Activated T-cell treated with anti-CD3 and anti-CD28 coated beads, Interleukin-2, amount 50 U/mL, for 1 hour (primary cell): ENCODE measurements at places on chromosomes 6 and 20.
A peak's percentile ranks its signal among the peaks of the same experiment; 100 is the strongest.

DNA sequence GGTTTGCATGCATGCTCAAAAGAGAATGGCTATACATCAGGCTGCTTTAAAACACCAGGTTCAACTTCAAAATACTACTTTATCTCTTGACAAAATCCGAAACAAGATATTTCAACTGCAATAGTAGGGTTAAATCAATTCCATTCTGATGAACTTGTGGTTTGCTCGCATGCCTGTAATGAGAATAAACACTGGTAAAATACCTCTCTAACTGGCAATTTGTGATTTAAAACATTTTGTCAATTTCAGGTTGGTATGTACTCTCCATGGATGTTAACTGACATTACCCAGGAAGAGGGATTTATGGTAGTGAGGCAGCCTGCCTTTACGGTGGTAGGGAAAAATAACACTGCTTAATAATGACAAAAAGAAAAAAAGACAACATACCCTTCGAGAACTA, 74.4 kb downstream of the MBOAT1 start:
- no peak for DNase-seq

DNA sequence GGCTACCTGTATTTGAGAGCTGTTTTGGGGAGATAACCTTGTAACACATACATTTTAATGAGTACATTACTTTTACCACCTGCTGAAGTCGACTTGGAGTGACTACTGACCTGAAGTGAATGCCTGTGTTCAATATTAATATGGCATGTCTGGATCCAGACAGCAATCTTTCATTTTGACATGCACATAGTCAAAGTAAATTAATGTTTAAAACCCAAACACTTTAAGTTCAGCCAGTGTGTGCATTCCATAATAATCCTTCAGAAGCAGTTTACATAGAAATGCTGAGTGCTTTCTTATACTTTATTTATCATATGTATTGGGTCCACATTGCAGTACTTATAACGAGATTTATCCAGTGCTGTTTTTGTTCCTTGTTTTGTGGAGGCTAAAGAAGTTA, 38.0 kb downstream of the CDKAL1 start:
- DNase-seq: no peak

DNA sequence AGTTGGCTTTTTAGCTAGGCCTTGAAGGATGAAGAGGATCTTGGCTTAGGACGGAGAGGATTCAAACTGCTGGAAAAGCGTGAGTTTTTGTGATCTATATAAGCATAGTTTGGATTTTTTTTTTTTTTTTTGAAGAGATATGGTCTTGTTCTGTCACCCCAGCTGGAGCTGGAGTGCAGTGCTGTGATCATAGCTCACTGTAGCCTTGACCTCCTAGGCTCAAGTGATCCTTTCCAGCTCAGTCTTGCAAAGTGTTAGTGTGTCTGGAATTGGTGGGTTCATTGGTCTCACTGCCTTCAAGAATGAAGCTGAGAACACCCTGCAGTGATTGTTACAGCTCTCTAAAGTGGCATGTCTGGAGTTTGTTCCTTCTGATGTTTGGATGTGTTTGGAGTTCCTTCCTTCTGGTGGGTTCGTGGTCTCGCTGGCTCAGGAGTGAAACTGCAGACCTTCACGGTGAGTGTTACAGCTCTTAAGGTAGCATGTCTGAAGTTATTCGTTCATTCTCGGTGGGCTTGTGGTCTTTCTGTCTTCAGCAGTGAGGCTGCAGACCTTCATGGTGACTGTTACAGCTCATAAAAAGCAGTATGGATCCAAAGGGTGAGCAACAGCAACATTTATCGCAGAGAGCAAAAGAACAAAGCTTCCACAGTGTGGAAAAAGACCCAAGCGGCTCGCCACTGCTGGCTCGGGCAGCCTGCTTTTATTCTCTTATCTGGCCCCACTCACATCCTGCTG, 37.5 kb upstream of the NUP153 start:
- DNase-seq: no peak

GRCh38 chr6:66814156-66814555, 1107.1 kb upstream of the EYS start:
- DNase-seq: no peak

- peak; percentile 28 for DNase-seq
Observed at GRCh38 chr6:41939848-41940758, 1.5 kb downstream of the CCND3 start.

DNA sequence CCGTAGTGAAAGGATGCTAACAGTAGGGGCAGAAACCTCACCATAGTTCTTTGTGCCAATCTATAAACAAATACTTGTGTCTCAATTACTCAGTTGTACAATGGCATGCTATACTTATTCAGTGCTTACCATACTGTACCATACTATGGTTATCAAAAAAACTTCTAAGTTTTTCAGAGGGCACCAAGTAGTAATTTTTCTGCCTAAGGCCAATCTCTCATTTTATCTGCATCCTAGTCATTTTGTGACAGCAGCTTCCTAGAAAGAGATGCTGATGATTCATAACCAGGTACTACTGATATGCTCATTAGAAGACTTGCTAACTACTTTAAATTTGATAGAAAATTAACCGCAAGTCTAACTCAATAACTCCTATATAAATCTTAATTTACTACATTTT, 42.9 kb downstream of the TMEM244 start:
- no peak for DNase-seq

GRCh38 chr20:51272401-51272800, 249.5 kb upstream of the KCNG1 start:
- DNase-seq: no peak

DNA sequence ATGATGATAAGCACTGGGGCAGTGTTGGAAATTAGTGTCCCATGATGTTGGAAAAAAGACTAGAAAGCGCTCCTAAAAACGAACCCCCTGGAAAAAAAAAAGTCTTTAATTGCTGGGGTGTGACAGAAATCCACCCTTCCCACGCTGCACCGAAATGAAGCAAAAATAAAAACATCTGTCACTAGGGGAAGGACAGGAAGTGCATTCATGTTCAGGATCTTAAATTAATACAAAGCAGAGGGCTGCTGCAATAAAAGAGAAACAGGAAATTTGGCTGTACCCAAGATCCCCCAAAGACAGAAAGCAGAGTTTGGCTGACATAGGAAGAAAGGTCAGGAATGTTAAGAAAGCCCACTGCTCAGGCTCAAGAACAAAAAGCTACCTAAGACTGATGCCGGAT, 333.9 kb downstream of the TBC1D32 start:
- no peak for DNase-seq

DNA sequence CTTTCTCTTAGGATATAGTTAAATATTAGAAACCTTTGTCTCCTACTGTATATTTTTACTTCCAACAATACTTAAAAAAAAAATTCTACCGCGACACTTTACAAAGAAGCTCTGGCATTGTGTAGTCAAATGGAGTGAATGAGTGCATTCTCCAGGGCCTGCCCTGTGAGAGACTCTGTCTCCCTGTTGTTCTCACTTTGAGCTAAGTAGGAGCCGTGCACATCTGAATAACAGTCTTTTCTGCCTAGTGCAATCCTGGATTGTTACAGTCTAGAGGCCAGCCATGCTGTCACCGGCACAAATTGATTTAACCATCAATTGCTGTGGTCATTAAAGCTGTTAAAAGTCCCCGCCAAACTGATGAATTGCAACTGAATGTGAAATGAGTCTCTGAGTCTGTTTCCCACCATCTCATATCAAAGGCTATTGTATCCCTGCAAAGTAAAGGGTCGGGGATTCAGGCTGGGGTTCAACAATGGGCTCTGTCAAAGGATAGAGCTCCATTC, 156.0 kb downstream of the RFPL4B start:
- DNase-seq: no peak
